Activated T-cell treated with anti-CD3 and anti-CD28 coated beads, Interleukin-2, amount 50 U/mL, for 72 hours (primary cell): ENCODE measurements at places on chromosomes 3 and 15.

DNA sequence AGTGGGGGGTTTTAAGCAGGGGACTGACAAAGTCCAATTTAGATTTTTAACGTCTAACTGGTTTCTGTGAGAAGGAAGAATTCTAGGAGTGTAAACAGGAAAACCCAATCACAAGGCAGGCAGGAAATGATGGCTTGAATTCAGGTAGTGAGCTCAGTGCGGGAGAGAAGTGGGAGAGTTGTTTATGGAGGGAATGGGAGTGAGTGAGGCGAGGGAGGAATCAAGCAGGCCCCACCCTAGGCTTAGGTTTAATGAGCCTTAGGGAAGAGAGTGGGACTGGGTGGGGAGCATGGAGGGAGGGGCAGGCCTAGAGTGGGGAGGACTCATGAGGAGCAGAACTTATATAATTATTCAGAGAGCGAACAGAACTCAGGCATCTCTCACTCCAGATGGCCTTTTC is 17.9 kb downstream of the VIPR1 start:
- DNase-seq: no peak

DNA sequence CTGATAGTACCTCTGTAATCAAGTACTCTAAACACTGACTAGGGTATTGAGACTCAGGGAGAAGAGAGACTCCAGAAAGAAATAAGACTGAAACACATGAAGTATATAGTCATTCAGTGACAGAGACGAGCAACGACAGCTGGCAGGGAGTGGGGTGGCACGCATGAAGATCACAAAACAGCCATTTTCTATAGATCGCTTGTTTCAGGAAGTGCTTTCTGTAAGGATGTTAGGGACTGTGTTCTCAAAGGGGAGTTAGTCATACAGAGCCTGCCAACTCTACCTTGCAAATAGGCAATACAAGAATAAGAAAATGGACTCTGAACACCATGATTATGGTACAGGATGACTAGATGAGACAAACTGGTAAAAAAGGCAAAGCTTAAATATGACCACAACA is 139.5 kb downstream of the TBL1XR1 start:
- DNase-seq: peak; percentile 62

DNA sequence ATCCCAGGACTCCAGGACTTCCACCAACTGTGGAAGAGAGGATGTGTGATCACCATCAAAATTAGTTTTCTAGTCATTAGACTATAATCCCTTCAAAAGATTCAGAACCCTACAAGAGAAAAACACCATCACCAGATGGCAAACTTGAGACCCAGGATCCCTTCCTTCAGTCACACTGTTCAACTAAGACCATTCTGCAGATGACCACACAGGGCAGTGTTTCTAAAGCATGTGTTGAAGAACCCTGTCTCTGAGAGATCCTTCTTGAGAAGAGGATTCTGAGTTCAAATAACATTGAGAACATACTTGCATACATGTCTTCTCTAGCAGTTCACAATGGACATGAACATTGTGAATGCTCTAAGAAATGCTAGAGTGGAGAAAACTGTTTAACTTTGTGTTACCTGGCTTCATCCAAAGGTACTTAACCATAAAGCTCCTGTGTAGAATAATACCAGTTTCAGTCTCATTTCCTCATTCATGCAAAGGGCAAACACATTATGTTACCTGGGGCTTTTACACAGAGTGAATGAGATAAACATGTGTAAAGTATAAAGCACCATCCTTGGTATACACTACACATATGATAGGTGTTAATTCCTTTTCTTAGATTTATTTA is 2.4 kb upstream of the ADGRG7 start:
- DNase-seq: no peak

GRCh38 chr3:56795829-56796185 is 5.9 kb downstream of the ARHGEF3 start:
- DNase-seq: no peak

- peak; percentile 39 for DNase-seq
These were observed 1.7 kb downstream of the MEIS2 start for GRCh38 chr15:37098468-37099318.

GRCh38 chr3:116200956-116201690 is 244.2 kb downstream of the LSAMP start:
- DNase-seq: no peak

DNA sequence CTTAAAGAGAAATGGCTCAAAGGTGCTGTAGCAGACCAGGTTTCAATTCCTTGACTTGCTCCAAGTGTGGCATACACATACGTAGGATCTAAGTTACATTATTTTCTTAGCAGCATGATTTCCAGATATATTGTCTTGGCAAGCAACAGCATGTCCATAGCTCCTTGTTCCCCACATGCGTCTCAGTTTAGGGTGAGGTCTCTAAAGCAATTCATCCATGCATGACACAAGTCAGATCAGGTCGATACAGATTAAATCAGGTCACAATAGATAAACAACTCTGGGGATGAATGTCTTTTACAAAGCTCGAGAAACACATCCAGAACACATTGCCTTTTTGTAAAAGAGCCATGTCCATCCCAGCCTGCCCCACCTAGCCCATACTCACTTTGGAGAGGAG is 108.9 kb upstream of the ABHD17C start:
- no peak for DNase-seq

- DNase-seq: no peak
These were observed 1.3 kb upstream of the GATA2 start for GRCh38 chr3:128494367-128494650.

DNA sequence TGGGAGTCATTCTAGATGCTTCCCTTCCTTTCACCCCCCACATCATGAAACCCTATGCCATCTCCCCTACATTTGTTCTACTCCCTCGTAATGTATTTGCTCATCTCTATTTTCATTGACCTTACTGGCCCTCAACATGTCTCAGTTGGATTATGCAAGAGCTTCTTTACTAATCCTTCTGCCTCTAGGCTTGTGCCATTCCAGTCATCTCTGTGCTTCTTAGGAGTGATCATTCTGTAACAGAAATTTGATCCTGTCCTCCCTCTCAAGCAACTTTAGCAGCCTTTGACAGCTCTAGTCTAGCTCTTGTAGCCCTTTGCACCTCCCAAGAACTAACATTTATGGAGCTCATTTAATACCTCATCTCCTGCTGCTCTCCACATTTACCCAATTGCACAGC is 64.7 kb downstream of the ISL2 start:
- DNase-seq: no peak

- no peak for DNase-seq
These were observed 82.9 kb upstream of the PXYLP1 start for GRCh38 chr3:141148770-141149169.
